SW480 (cell line): ENCODE measurements at places on chromosomes 1 and 21.

GRCh38 chr1:221751226-221751887 lies 9.5 kb upstream of the DUSP10 start:
- DNase-seq, result no peak

- DNase-seq, result no peak
Observed at GRCh38 chr1:154756793-154757548, 113.1 kb downstream of the KCNN3 start.

DNA sequence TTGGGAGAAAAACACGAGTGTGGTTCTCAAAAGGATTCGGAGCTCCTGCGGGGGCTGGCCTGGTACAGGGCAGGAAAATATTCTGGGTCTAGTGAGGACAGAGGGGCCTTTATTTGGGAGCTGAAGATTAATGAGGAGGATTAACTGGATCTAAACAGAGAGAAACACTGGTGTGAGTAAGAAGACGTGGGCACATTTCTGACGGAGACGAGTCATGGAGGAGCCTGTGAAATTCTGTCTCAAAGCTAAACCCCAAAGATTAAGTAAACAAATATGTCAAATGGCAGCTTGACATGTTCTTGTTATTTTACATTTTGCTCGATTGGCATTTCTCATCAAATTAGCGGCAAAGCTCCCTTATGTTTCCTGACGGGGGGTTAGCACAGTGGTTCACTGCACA lies 12.8 kb downstream of the PROK1 start:
- DNase-seq, result no peak

GRCh38 chr21:27740084-27740483 lies 773.2 kb upstream of the ADAMTS5 start:
- no peak for DNase-seq

- DNase-seq, result no peak
Observed at GRCh38 chr1:61979729-61980128, 214.9 kb upstream of the L1TD1 start.

- peak; percentile 72 for DNase-seq
Observed at GRCh38 chr1:45299981-45300668, 26.6 kb upstream of the HPDL start.

DNA sequence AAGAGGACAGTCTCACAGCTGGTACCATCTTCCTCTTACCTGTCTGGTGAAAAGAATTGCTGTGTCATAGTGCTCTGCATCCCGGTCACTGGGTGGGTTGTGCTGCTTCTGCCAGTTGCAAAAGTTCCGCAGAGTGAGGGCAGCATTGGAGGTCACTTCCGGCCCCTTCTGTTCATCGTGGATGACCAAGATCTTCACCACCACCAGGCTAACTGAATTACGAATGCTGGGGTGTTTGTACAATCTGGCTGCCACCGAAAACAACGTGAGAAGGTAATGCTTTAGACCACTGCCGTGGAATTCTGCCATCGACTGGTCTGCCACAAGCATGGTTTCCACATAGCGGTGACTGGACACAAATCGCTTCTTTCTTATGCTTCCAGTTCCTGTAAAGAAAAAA lies 2.9 kb downstream of the ADAMTS1 start:
- DNase-seq, result no peak

DNA sequence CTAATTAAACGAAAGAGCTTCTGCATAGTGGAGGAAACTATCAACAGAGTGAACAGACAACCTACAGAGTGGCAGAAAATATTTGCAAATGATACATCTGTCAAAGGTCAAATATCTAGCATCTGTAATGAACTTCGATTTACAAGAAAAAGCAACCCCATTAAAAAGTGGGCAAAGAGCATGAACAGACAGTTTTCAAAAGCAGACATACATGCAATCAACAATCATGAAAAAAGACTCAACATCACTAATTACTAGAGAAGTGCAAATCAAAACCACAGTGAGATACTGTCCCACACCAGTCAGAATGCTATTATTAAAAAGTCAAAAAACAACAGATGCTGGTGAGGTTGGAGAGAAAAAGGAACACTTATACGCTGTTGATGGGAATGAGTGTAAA lies 103.2 kb downstream of the MAGI3 start:
- DNase-seq, result no peak

DNA sequence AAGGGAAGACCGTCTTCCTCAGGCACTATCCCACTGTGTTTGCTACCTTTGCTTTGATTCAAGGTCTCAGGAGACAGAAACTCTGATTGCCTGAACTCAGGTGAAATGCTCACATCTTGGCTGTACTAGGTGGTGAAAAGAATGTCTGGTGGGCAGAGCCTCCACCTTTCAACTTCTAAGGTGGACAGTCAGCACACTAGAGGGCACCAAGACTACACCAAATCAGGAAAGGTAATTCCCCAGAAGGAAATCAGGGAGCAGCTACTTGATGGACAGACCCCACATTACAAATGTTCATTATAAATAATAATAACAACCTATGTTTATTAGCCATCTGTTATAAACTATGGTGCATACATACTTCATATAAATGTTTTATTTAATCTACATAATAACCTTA lies 220.9 kb downstream of the ATG4C start:
- DNase-seq, result peak; percentile 16

GRCh38 chr1:37186246-37186756 lies 152.0 kb upstream of the GRIK3 start:
- DNase-seq, result no peak

GRCh38 chr1:153429266-153430165 lies 13.2 kb downstream of the S100A7A start:
- no peak for DNase-seq

DNA sequence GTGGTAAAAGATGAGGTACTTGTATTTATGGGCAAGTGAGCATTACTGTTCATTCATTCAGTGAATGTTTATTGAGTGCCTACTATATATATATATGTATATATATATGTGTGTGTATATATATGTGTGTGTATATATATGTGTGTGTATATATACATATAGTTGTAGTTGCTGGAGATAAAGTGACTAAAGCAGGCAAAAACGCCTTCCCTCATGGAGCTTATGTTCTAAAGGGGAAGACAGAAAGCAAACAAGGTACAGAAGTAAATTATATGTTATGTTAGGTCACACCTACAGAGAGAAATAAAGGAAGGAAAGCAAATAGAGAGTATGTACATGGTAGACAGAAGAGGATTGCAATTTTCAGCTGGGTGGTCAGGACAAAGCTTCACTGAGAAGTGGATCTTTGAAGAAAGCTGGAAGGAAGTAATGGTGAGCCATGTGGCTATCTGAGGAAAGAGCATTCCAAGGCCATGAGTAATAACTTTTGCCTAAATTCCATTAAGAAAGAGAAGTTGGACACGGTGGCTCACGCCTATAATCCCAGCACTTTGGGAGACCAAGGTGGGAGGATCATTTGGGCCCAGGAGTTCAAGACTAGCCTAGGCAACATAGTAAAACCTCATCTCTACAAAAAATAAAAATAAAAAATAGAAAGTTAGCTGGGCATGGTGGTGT lies 33.5 kb upstream of the KLF17 start:
- DNase-seq, result peak; percentile 28

DNA sequence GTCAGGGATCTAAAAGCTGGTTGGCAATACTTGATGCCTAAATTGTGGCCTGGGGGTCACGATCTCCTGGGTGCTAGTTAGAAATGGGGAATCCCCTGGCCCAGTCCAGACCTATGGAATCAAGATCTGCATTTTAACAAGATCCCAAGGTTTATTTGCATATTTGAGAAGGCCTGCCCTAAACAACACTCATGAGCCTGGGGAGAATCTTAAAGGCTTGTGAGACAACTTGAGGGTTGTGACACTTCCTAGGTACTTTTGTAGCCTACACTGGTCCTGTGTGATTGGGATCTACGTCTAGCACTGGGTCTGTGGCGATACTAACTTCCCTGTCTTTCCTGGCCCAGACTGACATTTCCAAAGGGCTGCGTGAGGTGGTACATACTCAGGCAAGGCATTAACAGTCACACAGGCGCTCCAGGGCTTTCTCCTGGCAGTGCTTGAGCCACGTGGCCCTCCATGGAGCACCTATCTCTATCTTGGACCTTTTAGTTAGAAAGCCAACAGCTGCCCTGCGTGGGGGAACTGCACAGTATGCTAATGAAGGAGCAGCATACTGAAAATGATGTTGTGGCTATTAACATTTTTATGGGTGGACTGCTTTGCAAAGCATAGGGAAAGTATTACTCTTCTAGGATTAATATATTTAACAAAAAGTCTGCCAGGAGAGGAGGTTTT lies 263.1 kb downstream of the ST6GALNAC3 start:
- DNase-seq, result no peak

- no peak for DNase-seq
Observed at GRCh38 chr1:71510725-71511124, 429.9 kb upstream of the ZRANB2 start.

- DNase-seq, result peak; percentile 62
Observed at GRCh38 chr1:212557739-212558692, 50.5 kb upstream of the ATF3 start.

DNA sequence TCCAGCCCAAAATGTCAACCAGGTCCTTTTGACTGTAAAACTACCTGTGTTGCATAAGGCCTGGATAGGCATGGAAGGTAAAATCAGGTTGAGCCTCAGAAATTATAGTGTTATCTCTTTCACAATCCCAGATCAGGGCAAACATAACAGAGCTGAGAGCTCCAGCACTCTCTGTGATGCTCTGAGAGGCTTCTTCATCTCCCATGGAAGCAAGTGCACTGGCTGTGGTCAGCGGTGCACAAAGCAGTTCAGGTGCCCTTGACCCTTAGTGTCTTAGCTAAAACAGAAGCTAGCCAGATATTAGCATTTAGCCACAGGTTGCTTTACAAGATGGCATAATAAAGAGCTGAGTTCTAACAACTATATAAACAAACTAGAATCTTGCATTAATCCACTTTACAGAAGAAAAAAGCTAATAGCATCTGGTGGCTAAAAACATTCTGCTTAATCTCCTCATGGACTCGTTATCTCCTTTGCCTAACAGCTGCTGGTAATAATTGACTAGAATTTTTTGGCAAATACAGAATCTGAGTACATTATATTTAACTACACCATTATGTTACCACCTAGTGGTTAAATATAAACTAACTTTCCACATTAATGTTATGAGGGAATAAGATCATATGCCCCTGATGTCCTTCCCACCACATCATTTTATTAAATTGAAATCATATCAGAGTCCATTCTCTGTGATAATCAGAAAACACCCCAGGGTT lies 25.6 kb upstream of the POGK start:
- no peak for DNase-seq

DNA sequence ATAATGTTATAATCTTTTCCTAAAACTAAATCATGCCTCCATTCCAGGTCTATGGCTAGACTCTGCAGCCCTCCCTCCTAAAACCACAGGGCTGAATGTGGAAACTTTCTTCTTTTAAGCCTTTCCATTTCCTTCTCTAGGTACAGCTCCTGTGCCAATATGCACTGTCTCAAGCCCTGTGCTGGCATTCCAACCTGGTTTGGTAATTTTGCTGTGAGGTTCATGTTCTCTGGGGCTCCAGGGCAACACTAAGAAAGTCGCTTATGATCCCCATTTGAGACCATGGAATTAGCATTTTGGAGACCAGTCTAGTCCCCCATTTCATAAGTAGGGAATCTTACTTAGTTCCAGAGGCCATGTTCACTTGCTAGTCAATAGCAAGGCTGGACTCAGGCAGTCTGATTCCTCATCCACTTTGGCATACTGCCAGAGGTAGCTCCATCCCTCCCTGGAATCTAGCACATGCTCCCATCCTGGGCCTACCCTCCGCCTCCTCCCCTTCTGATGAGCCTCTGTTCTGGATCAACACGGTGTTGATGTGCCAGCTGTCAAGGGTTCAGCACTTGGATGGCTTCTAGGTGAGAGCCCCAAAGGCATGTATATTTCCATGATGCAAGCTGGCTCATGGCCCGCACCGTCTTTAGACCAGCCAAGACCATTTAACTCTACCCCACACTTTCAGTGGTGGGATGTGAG lies 36.5 kb downstream of the ZMYND12 start:
- no peak for DNase-seq

DNA sequence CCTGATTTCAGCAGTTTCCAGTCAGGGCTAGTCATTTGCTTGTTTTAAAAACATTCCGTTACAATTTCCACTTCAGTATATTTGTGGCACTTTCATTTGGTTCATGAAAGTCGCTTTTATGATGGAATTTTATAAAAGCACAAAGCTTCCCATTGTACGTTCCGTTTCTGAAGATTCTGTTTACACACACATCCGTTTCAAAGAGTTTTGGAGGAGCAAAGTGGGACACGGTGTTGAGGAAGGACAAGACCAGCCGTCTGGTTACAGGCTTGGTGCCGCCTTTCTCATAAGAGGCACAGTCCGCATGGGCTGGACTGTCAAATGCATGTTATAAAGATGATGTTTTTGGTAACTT lies 60.3 kb downstream of the FAAP20 start:
- no peak for DNase-seq

GRCh38 chr21:37257511-37257966 lies 9.6 kb downstream of the VPS26C start:
- DNase-seq, result peak; percentile 79

DNA sequence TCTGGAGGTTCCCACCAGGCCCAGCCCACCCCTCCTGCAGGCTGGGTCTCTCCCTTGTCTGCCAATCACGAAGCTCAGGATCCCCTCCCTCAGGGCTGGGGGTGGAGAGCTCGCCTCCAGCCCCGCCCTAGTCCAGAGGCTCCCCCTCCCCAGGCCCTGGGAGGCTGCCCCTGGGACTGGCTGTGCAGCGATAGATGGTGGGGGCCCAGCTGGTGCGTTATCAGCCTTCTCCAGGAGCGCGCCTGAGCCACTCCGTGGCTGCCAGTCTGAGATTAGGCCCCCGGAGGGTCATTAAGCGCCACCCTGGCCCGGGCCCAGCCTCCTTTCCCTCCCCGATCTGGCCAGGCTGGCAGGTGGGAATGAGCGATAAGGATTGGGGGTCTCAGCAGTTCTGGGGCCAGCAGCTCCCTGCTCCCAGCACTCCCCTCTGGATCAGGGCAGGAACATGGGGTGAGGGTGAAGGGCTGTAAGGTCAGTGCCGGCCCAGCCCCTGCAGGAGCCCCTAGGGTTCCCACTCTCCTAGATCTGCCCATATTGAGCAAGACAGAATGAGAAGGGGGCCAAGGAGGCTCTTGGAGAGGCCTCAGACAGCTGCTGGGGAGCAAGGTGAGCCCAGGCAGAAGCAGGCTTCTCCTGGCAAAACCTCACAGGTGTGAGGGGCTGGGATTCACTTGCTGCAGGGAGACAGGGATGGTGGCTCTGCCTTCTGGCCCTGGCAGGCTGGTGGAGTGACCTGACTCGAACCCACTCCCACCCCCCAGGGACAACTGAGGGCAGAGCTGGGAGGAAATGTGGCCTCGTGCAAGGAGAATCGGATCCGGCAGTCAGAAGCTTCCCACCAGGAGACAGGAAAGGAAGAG lies 8.5 kb downstream of the PDZK1IP1 start:
- no peak for DNase-seq
